ENCODE measurements at places on chromosomes 3 and 15.

DNA sequence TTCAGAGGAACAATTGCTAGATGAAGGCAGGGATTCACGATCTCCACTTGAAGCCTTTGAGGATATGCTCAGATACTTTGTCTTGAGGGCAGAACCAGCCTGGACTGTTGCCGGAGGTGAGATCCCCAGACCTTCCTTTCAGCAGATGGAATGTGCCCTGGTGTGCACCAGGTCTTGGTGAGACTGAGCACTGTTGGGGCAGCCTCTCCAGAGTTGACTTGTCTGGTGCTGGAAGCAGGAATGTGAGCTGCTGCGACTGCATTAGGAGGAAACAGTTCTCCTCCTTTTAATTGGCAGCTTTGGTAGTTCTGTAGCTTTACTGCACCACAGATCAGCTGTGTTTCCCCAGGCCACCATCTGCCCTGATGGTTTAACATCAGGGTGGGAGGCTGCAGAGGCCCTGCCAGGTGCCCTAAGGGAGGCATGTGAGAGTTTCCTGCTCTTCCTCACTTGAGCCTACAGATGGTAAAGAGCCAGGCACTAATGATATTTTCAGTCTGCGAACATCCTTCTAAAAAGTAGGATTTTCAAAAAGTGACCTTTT is 58.5 kb downstream of the CTDSPL start:
- no peak for DNase-seq

DNA sequence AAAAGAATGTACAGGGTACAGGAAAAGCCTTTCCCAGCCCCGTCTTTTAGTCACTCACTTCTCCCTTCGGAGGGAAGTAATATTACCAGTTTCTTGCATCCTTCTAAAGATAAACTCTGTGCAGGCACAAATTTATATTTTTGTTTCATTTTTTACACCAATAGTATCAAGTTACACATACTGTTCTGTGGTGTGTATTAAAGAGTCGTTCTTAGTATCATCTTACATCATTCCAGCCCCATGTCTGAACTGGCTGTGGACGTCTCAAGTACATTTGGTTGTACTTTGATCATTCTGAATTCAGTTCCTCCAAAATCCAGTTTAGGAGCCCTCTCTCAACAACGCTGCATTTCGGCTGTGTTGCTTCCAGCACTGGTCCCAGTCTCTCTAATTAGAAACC is 68.7 kb downstream of the LMLN start:
- DNase-seq, result no peak

DNA sequence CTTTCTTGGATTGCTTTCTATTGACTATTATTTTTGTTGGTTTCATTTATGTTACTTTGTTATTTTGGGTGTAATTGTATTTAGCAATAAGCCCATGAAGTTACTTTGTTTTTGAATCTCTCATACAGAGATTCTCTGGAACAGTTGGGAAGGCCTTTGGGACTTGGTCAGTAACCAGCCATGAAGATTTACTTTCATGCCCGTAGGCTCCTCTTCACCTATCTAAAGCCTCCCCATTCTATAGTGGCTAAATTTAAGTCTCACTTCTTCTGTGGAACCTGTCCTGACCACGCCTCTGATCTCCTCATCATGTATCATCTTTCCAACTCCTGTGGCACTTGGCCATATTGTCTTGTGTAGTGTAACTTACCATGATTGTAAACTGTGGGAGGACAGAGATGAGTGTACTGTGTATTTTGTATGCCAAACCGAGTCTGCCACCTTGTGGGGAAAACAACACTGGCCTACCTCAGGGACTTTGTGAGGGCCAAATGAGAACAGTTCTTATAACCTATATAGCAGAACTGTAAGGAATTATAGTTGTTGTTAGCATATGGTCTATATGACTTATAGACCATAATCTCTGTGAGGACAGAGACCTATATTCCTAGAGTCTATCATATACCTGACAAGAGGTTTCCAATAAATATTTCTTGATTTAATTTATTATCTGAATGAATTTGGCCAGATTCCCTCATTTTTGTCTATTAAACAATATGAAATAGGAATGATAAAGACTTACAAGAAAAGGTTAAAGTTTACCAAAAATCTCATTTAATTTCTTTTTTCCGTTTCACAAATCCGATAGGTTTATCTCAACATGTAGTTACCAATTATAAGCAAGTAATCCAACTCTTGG is 75.0 kb downstream of the STARD9 start:
- peak; percentile 46 for DNase-seq

DNA sequence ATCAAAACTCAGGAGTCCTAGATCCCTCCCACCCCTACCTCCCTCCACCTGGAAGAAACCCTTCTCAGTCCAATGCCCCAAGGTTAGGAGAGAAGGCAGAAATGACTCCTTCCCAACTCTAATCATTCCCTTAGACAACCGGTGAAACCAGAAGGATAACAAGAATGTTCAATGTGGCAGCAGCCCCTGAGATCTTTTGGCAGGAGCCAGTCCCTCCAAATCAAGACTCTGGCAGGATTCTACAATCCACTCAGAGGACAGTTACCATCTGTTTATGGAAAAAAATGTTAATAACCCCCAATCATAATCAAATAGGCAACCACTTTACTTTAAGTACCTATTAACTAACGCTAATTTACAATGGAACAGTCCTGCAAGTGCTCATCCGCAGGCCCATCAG is 136.5 kb downstream of the NTRK3 start:
- DNase-seq, result peak; percentile 40

- DNase-seq, result no peak
Measured at GRCh38 chr3:8885536-8886316, 77.5 kb downstream of the RAD18 start.

DNA sequence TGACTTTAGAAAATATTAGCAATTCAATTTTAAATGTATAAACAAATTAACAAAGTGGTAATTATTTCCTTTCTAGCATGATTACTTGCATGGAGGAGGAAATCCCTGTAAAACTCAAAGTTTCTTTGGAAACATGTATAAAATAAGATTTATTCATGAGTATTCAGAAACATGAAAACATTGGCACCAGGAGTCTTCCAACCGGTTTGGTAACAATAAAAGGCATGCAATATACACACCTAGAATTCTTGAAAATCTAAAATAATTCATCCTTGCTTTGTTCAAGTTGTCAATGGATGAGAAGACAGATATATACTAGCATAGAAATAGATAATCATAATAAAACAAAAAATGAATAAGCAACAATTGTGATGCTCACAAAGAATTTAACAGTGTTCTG is 76.4 kb downstream of the ZPLD1 start:
- no peak for DNase-seq
